ENCODE measurements at places on chromosomes 2 and 18. TPM values are rescaled to one million over a fixed set of nuclear protein-coding genes. Genes with fewer than 3 reads are reported as not detected.

MFSD2B gene
- 0.36 TPM for total RNA-seq

DNA sequence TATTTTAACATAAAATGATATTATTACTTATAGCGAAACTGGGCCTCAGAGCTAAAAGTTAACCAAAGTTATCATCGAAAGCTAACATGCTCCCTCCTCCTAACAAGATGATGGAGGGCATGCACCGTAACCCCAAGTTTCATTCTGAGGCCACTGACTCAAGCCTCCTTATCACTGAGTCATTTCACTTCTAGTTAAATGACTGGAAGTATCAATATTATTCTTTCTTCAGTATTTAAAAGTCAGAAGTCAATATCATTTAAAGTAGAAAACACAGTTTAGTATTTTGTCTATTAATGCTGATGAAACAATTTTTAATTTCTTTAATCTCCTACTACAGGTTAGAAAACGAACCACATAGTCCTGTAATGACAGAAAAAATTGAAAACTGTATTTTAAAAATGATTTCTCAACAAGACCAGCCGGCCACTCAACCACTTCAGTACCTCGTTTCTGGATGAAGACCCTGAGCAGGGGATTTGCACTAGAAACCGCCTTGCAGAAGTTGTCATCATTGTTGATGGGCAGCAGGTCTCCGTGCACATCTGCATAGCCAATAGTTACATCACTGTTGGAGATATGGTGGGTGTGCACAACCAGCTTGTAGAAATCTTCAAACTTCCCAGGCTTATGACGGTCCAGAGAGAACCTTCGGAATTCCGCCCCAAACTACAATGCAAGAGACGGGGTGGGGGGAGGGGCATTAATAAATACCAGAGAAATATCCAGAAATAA lies 44.9 kb downstream of the PARD6G start:
- no peaks in the 10 kb centered on the region for H3K36me3 ChIP-seq
- peaks cover 8% of the 10 kb centered on the region for H3K4me1 ChIP-seq
- H3K27ac ChIP-seq, result no peak overlapping the region
- peaks cover 5% of the 10 kb centered on the region for H3K27me3 ChIP-seq
- H3K4me3 ChIP-seq, result no peak overlapping the region

DNA sequence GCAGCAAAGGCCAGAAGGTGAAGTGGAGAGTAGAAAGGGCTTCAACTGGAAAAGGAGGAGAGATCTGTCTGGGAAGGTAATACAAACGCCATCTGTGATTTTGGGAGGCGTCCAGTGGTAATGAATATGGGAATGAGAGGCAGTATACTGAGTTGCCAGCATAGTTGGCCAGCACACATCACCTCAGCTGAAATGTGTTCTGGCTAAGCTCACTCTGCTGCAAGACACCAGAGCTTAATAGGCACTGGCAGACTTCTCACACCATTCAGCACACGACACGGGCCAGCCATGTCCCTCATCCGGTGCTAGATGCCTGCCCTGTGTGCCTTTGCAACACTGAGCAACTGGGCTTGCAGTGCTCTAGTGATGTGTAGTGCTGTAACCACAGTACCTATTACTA lies 277.1 kb downstream of the PIEZO2 start:
- H3K27ac ChIP-seq, result no peak overlapping the region
- H3K4me1 ChIP-seq, result no peaks in the 10 kb centered on the region
- DNase-seq, result no peak
- no peaks in the 10 kb centered on the region for H3K36me3 ChIP-seq

- no peak for DNase-seq
- H3K27me3 ChIP-seq, result no peaks in the 10 kb centered on the region
- H3K27ac ChIP-seq, result peak overlapping the region; percentile 34
- H3K4me1 ChIP-seq, result peaks cover 13% of the 10 kb centered on the region
Measured at GRCh38 chr2:66872081-66872985, 437.4 kb downstream of the MEIS1 start.

GRCh38 chr2:216160786-216161185 lies 51.6 kb downstream of the XRCC5 start:
- no peaks in the 10 kb centered on the region for H3K27me3 ChIP-seq
- H3K36me3 ChIP-seq, result peaks cover 71% of the 10 kb centered on the region

GRCh38 chr18:13096719-13097118 lies 105.6 kb downstream of the CEP192 start:
- H3K4me3 ChIP-seq, result no peak overlapping the region
- no peak overlapping the region for H3K27ac ChIP-seq
- H3K27me3 ChIP-seq, result no peaks in the 10 kb centered on the region
- no peak for DNase-seq

GRCh38 chr2:197931661-197932312 lies 127.4 kb downstream of the PLCL1 start:
- no peaks in the 10 kb centered on the region for H3K4me1 ChIP-seq
- no peaks in the 10 kb centered on the region for H3K36me3 ChIP-seq
- no peak overlapping the region for H3K4me3 ChIP-seq
- H3K27ac ChIP-seq, result no peak overlapping the region

MAP3K19 gene
- total RNA-seq, result not detected

DNA sequence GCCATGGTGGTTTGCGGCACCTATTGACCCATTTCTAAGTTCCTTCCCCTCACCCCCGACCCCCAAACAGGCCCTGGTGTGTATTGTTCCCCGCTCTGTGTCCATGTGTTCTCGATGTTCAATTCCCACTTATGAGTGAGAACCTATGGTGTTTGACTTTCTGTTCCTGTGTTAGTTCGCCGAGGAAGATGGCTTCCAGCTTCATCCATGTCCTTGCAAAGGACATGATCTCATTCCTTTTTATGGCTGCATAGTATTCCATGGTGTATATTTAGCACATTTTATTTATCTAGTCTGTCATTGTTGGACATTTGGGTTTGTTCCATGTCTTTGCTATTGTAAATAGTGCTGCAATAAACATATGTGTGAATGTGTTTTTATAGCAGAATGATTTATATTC lies 183.6 kb downstream of the GBX2 start:
- H3K36me3 ChIP-seq, result no peaks in the 10 kb centered on the region
- no peak for DNase-seq
- no peak overlapping the region for H3K4me3 ChIP-seq
- H3K4me1 ChIP-seq, result no peaks in the 10 kb centered on the region
- H3K27ac ChIP-seq, result no peak overlapping the region

DNA sequence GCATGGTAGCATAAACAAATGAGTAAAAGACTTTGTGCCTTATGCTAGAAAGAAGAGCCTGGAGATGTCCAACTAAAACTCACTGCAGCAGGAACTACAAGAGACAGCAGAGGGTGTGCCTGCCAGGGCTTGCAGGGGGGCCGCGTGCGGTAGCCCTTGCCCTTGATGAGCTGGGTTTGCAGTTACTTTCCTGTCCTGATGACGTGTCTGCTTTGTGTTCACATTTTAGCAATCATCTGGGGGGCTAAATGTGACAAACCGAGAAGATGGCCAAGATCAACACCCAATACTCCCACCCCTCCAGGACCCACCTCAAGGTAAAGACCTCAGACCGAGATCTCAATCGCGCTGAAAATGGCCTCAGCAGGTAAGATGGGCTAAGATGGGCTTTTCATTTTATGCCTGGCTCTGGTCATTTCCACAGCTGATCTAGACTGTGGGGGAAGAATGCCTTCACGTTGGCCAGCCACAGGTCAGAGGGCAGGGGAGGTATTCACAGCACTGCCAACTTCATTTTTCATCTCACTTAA lies 23.5 kb downstream of the CNGA3 start:
- H3K36me3 ChIP-seq, result no peaks in the 10 kb centered on the region
- no peak for DNase-seq
- H3K4me3 ChIP-seq, result no peak overlapping the region
- H3K27ac ChIP-seq, result no peak overlapping the region
- peaks cover 8% of the 10 kb centered on the region for H3K27me3 ChIP-seq
- no peaks in the 10 kb centered on the region for H3K4me1 ChIP-seq

GAL3ST2 gene
- 0.36 TPM for total RNA-seq

GAREM2 gene
- 2.4 TPM for total RNA-seq

DNA sequence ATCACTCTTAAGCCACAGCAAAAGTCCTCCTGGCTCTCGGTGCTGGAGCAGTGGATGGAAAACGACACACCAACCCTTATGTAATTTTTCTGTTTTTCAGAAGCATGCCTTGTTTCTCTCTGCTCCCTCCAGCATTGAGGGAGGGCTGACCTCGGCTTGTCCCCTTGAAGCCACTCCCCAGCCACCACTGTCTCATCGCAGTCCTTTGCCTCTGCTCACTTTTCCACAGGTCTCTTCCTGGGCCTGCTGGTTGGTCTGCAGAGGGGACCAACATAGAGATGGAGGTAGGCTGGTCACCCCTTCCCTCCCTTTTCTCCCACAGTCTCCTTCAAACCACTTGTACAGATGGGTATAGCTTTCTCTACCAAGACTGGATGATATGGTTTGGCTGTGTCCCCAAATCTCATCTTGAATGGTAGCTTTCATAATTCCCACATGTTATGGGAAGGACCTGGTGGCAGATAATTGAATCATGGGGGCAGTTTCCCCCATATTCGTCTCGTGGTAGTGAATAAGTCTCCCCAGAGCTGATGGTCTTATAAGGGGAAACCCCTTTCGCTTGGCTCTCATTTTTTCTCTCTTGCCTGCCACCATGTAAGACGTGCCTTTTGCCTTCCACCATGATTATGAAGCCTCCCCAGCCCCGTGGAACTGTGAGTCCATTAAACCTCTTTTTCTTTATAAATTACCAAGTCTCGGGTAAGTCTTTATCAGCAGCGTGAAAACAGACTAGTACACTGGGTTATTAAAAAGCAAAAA lies 14.3 kb upstream of the RIOK3 start:
- no peaks in the 10 kb centered on the region for H3K36me3 ChIP-seq
- H3K27me3 ChIP-seq, result no peaks in the 10 kb centered on the region
- no peak overlapping the region for H3K27ac ChIP-seq
- H3K4me3 ChIP-seq, result no peak overlapping the region
- H3K4me1 ChIP-seq, result peaks cover 6% of the 10 kb centered on the region
- DNase-seq, result no peak

DNA sequence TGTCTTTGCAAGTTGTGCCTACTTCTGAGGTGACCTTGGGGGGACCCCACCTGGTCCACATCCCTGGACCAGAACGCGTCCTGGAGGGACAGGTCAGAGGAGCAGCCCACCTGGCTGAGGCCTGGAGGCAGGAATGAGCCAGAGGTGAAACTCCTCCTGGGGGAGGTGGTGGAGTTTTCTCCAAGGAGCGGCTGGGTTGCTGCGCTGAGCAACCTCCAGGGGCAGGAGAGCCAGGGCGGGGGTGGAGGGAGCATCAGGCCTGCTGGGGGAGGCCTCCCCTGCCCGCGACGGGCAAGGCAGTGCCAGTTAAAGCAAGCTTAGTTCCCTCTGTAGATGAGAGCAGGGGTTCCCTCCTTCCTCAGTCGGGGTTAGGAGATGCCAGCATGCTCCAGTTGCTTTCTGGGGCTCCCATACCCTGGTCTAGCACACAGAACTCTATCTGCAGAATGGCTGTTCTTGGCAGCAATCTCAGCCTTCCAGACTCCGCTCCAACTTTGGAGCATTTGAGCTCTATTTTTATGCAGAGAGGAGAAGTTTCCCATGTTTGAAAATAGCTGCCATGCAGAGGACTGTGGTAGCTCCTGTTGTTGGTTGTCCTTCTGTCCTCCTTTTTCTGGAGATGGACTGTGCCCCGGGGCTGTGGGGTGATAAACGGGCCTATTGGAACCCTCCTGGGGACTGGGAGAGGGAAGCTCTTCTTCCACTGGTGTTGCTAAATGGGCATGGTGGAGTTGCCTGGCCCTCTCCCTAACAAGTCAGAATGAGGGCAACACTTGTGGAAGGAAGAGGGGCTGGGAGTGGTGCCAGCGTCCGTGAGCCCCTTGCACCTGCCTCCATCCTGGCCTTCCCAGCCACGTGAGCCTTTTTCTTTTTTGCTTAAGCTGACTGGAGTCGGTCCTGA lies 39.1 kb downstream of the B3GNT2 start:
- no peak for DNase-seq
- no peaks in the 10 kb centered on the region for H3K36me3 ChIP-seq
- H3K27me3 ChIP-seq, result no peaks in the 10 kb centered on the region
- H3K4me1 ChIP-seq, result no peaks in the 10 kb centered on the region
- no peak overlapping the region for H3K27ac ChIP-seq

CD207 gene
- total RNA-seq, result not detected

SEPTIN10 gene
- total RNA-seq, result 101 TPM

GRCh38 chr2:102421890-102422759 lies 835 bp upstream of the IL18RAP start:
- no peak overlapping the region for H3K4me3 ChIP-seq
- no peaks in the 10 kb centered on the region for H3K36me3 ChIP-seq
- no peaks in the 10 kb centered on the region for H3K4me1 ChIP-seq
- peaks cover 13% of the 10 kb centered on the region for H3K27me3 ChIP-seq
- no peak for DNase-seq

CPLX4 gene
- not detected for total RNA-seq

- no peak overlapping the region for H3K4me3 ChIP-seq
- DNase-seq, result no peak
- H3K27ac ChIP-seq, result peak overlapping the region; percentile 38
- H3K27me3 ChIP-seq, result no peaks in the 10 kb centered on the region
Measured at GRCh38 chr2:171703574-171704347, 16.5 kb downstream of the DYNC1I2 start.

GRCh38 chr18:33115917-33116316 lies 324.6 kb downstream of the CCDC178 start:
- H3K27ac ChIP-seq, result no peak overlapping the region
- H3K27me3 ChIP-seq, result no peaks in the 10 kb centered on the region
- H3K4me3 ChIP-seq, result no peak overlapping the region

DNA sequence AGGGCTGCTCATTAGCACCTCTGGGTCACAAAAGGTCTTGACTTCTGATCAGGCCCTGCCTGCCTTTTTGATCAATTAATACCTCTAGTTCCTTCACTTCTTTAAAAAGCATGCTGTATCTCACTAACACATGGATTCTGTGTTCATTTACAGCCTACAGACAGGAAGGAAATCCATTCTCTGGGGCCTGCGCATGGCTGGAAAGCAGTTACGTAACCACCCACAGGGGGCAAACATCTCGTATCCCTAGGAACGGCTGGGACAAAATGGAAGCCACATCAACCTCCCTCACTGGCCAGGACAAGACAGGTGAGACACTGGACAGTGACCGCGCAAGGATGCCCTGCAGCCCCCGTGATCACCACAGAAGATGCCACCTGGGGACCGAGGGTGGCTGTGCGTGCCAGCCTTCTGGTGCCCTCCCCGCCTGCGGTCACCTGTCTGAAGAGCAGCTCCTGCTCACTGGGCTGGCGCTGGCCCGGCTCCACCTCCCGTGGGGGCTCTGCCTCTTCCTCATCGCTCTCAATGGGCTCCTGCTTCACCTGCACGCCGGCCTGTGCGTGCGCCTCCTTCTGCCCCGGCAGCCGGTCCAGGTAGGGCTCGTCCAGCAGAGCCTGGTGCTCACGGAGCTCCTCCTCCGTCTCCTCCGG lies 266.9 kb downstream of the TWIST2 start:
- no peak overlapping the region for H3K4me3 ChIP-seq
- H3K4me1 ChIP-seq, result no peaks in the 10 kb centered on the region
- H3K27me3 ChIP-seq, result no peaks in the 10 kb centered on the region
